ENCODE measurements at places on chromosomes 7 and 10. TPM values are rescaled to one million over a fixed set of nuclear protein-coding genes. Genes with fewer than 3 reads are reported as not detected.
A peak's percentile ranks its signal among the peaks of the same experiment; 100 is the strongest.

CLDN3 gene
- total RNA-seq = not detected

CHAT gene
- total RNA-seq = not detected

WNT8B gene
- not detected for total RNA-seq

OIT3 gene
- total RNA-seq = not detected

CALY gene
- total RNA-seq = not detected

GIMAP6 gene
- total RNA-seq = 36.2 TPM

MBL2 gene
- not detected for total RNA-seq

NME8 gene
- total RNA-seq = 0.51 TPM

DNAJB12 gene
- 27.7 TPM for total RNA-seq

GRCh38 chr7:73567846-73568685, 10.3 kb downstream of the TBL2 start:
- H3K4me3 ChIP-seq = no peak overlapping the region
- no peak overlapping the region for H3K27ac ChIP-seq
- H3K27me3 ChIP-seq = no peaks in the 10 kb centered on the region

- no peaks in the 10 kb centered on the region for H3K27me3 ChIP-seq
- H3K27ac ChIP-seq = no peak overlapping the region
- H3K4me1 ChIP-seq = no peaks in the 10 kb centered on the region
- DNase-seq = no peak
- H3K4me3 ChIP-seq = no peak overlapping the region
Observed at GRCh38 chr10:122368502-122369254, 5.8 kb upstream of the PLEKHA1 start.

DNA sequence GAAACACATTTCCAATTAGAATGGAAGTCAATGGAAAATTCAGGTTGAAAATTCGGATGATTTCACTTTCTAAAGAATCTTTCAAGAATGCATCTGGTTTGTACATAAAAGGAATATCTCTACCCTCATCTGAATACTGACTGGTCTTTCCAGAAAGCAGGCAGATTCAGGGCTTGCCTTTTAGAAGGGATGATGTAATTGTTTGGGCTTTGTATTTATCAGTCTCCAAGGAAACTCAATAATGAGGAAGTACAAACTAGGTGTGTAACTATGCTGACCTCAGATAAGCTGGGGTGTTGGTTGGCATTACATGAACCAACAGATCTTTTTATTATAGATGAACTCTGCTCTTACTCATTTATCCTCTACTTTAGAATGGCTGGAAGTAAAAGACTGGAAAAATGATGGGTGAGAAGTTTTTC, 24.1 kb downstream of the PDLIM1 start:
- no peak for DNase-seq
- H3K27me3 ChIP-seq = no peaks in the 10 kb centered on the region
- no peak overlapping the region for H3K27ac ChIP-seq
- H3K4me3 ChIP-seq = no peak overlapping the region

- no peak overlapping the region for H3K4me3 ChIP-seq
- H3K36me3 ChIP-seq = no peaks in the 10 kb centered on the region
- H3K27me3 ChIP-seq = no peaks in the 10 kb centered on the region
- DNase-seq = no peak
Observed at GRCh38 chr7:21414795-21415393, 13.0 kb upstream of the SP4 start.

- H3K4me1 ChIP-seq = peaks cover 42% of the 10 kb centered on the region
- no peaks in the 10 kb centered on the region for H3K36me3 ChIP-seq
- peak overlapping the region; percentile 4 for H3K4me3 ChIP-seq
- peak; percentile 97 for DNase-seq
Observed at GRCh38 chr7:70726951-70727378, 405.0 kb upstream of the GALNT17 start.

DNA sequence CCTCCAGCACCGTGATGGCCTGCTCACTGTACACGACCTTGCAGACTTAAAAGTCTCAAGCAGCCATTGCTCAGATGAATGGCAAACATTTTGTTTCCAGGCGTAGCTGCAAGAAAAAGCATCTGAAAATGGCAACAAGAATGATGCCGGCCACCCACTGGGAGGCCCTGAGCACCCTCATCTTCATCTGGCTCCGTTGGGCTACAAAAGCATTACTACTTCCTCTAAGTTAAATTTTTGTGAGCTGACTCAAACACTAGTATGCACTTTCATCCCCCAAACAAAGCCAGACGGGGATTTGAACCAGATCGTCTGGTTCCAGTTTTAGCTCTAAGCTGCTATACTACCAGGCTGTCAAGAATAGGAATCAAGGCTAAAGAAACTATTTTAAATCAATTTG, 116.6 kb upstream of the CDK1 start:
- no peaks in the 10 kb centered on the region for H3K4me1 ChIP-seq
- H3K27me3 ChIP-seq = no peaks in the 10 kb centered on the region
- no peak overlapping the region for H3K4me3 ChIP-seq
- DNase-seq = no peak
- H3K27ac ChIP-seq = no peak overlapping the region

DNA sequence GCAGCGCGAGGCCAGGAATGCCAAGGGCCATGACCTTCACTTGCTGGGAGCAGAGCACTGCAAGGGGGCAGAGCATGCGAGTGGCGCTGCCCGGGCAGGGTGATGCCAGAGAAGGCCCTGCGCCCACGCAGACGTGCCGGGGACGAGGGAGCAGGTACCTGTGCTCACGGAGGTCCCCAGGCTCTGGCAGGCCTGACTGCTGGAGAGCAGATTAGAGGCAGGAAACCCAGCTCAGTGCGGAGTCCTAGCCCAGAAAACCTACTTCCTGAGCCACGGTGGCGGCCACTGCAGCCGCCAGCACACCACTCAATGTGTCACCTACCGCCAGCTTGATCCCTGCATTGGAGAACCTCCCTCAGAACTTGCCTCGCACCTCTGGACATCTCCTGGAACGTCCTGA, 148.4 kb downstream of the MAD1L1 start:
- no peak for DNase-seq
- H3K4me3 ChIP-seq = no peak overlapping the region
- no peak overlapping the region for H3K27ac ChIP-seq
- H3K27me3 ChIP-seq = no peaks in the 10 kb centered on the region
- H3K4me1 ChIP-seq = no peaks in the 10 kb centered on the region

DNA sequence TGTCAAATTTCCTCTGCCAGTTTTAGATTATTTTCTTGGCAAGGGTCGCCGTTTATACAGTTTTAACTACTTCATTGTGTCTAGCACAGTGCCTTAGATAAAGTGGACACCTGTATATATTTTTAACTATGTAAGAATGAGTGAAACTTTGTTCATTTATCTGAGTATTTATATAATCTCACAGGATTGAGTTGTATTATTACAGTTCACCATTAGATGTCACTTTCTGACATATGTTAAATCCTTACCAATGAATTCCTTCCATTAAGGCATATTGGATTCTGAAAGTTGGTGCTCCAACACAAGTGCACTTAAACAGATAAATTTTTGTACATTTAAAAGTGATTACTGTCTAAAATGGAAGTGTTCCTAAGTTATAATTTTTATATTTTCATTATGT, 43.0 kb downstream of the ZMYND11 start:
- no peak overlapping the region for H3K4me3 ChIP-seq
- H3K36me3 ChIP-seq = no peaks in the 10 kb centered on the region
- H3K27ac ChIP-seq = no peak overlapping the region
- no peaks in the 10 kb centered on the region for H3K27me3 ChIP-seq
- H3K4me1 ChIP-seq = no peaks in the 10 kb centered on the region

DNA sequence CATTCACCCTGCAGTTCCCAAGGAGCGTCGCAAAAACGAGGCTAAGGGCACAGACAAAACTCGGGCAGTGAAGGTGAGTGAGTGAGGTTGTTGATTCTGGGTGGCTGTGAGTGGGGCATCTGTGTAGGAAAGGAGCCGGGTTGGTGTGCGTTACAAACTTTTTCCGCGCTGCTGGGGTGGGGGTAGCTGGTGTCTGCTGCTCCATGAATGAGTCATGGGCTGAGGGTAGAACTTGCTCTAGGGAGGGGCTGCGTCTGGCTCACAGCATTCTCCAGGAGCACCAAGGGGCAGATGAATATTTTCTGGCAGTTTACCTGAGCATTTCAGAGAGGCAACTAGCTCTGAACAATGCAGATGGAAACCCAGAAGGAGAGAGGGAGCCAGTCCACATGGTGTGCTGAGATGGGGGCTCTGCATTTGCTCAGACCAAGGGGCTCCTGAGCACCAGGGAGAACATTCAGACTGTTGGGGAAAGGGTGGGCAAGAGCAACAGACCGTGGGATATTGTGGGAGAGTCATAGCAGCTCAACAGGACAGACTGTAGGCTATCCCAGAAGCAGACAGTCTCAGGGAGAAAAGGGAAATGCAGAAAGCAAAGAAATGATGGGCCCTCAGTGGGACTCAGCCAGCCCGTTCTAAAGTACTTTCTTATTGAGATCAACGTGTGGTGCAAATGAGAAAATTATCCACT, 18.8 kb downstream of the NOBOX start:
- H3K36me3 ChIP-seq = no peaks in the 10 kb centered on the region
- no peak overlapping the region for H3K4me3 ChIP-seq
- peak overlapping the region; percentile 69 for H3K27ac ChIP-seq
- DNase-seq = no peak
- H3K4me1 ChIP-seq = peaks cover 14% of the 10 kb centered on the region

- peaks cover 4% of the 10 kb centered on the region for H3K4me1 ChIP-seq
- no peak overlapping the region for H3K4me3 ChIP-seq
- no peaks in the 10 kb centered on the region for H3K27me3 ChIP-seq
- DNase-seq = no peak
- no peak overlapping the region for H3K27ac ChIP-seq
Observed at GRCh38 chr7:47709051-47709450, 127.1 kb upstream of the TNS3 start.

- H3K27me3 ChIP-seq = no peaks in the 10 kb centered on the region
- no peaks in the 10 kb centered on the region for H3K4me1 ChIP-seq
- no peak overlapping the region for H3K4me3 ChIP-seq
Observed at GRCh38 chr7:28093623-28094232, 86.9 kb downstream of the JAZF1 start.

DNA sequence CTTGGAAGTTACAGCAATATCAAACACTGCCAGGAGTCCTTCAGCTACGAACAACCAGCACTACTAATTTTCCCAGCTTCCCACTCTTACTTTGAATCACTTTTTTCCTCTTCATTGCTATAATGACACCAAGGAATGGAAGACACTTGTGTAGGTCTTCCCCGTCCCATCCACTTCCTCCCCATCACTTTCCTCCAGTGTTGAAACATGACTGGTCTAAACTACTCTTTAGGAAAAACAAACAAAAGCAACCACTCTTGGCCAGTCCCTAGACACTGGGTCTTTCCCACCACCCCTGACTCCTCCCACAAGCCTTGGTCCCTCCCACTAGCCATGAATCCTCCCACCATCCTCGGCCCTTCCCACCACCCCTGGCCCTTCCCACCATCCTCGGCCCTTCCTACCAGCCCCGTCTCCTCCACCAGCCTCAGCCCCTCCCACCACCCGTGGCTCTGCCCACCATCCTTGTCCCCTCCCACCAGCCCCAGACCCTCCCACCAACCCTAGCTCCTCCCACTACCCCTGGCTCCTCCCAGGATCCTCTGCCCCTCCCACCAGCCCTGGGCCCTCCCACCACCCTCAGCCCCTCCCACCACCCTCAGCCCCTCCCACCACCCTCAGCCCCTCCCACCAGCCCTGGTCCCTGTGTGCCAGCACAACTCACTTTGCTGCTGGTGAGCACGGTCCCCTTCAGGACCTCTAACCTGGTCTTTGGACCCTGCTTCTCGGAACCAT, 68.5 kb downstream of the CXCL12 start:
- no peak overlapping the region for H3K4me3 ChIP-seq
- peaks cover 8% of the 10 kb centered on the region for H3K4me1 ChIP-seq
- H3K36me3 ChIP-seq = no peaks in the 10 kb centered on the region
- no peaks in the 10 kb centered on the region for H3K27me3 ChIP-seq
- H3K27ac ChIP-seq = no peak overlapping the region
- no peak for DNase-seq

- H3K4me3 ChIP-seq = no peak overlapping the region
- H3K36me3 ChIP-seq = no peaks in the 10 kb centered on the region
- H3K27me3 ChIP-seq = no peaks in the 10 kb centered on the region
- H3K4me1 ChIP-seq = no peaks in the 10 kb centered on the region
- H3K27ac ChIP-seq = no peak overlapping the region
Observed at GRCh38 chr7:95323410-95324129, 762 bp downstream of the PON1 start.

- no peak overlapping the region for H3K27ac ChIP-seq
- no peaks in the 10 kb centered on the region for H3K27me3 ChIP-seq
- H3K36me3 ChIP-seq = no peaks in the 10 kb centered on the region
- no peaks in the 10 kb centered on the region for H3K4me1 ChIP-seq
- no peak overlapping the region for H3K4me3 ChIP-seq
- no peak for DNase-seq
Observed at GRCh38 chr7:137402536-137403352, 59.2 kb upstream of the PTN start.
